Renal cortex interstitium (tissue), 15 donors: ENCODE measurements at places on chromosomes 1 and 21. TPM values are rescaled to one million over a fixed set of nuclear protein-coding genes. Genes with fewer than 3 reads are reported as not detected.

TNFRSF9 gene
- 0.07 TPM for polyA plus RNA-seq

TSACC gene
- polyA plus RNA-seq: 0.82 TPM

DNA sequence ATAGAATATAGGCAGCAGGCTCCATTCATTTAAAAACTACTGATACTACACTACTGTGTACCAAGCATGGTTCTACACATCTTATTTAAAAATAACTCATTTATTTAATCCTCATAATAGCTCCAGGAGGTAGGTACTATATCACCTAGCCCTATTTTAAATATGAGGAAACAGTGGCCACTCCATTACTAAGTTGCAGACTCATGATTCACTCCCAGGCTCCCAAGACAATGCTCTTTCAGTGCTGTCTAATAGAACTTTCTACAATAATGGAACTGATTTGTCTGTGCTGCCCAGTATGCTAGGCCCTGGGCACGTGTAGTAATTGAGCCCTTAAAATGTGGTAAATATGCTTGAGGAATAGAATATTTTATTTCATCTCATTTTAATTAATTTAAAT is 357.1 kb downstream of the LTN1 start:
- no peak for DNase-seq

DNA sequence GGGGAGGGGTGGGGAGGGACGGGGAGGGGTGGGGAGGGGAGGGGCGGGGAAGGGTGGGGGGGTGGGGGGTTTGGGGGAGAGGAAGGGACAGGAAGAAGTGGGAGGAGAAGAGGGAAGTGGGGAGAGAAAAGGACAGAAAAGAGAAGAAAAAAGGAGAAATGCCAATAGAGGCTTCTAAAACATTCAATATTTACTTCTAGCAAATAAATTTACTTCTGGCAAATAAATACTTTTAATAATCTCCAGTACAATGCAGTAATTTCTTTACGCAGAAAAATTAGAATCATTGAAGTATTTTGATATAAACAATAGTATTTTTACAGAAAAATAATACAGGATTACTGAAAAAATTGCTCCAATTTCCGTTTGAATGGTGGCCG is 9.4 kb upstream of the GPR161 start:
- DNase-seq: no peak
